T-helper 1 cell (primary cell): ENCODE measurements at places on chromosomes 1 and 21.

DNA sequence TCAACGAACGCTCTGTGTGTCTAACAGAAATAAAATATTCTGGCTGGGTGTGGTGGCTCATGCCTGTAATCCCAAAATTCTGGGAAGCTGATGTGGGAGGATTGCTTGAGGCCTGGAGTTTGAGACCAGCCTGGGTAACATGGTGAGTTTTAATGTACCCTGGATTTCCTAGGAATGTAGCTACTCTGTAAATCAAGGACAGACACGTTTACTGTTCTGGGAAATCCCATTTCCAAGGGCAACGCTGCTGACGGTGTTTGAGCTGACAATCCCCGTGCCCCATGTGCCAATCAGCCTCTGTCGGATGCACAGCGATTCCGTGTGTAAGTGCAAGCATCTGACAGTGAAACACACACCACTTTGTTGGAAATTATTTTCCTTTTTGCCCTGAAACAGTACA lies 8.0 kb downstream of the CORT start:
- DNase-seq = no peak

GRCh38 chr1:109208394-109208793 lies 5.3 kb upstream of the SARS1 start:
- DNase-seq = no peak

DNA sequence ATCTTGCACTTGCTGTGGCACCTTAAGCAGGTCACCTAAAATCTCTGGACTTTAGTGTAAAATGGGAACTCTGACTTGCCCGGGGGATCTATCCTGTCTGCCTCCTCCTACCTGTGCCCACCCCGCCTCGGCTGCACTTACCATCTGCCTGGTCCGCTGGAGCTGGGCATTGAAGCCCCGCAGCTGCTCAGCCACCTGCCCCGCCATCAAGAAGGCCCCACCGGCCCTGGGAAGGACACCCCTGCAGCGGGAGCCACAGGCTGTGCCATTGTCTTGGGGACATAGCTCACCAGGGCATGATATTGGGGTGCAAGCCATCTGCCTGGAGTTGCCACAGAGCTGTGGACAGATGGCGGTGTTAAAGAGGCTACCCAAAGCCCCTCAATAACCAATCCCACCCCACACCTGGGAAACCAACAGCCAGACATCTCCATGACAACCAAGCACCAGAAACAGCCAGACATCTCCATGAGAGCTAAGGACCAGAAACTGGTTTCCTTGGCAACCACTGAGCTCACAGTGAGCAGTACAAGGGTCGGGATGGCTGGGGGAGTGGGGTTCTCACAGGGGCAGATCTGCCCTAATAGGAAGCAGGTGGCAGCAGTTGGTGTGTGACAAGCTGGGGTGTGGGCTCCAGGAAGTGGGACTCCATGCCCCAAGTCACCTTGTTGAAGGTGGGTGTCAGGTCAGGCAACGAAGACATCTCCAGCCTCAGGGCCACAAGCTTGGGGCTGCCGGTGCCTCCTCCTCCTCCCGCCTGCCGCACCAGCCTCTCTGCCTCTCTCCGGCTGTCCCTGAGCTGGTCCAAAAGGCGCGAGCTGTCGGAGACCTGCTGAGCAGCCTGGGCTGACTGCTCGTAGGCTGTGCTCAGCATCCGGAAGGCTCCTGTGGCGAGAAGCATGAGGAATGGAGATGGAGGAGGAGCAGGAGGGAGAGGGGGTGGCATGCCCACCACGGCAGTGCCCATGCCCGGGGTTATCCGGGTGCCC lies 29.1 kb downstream of the LAMB3 start:
- DNase-seq = no peak

DNA sequence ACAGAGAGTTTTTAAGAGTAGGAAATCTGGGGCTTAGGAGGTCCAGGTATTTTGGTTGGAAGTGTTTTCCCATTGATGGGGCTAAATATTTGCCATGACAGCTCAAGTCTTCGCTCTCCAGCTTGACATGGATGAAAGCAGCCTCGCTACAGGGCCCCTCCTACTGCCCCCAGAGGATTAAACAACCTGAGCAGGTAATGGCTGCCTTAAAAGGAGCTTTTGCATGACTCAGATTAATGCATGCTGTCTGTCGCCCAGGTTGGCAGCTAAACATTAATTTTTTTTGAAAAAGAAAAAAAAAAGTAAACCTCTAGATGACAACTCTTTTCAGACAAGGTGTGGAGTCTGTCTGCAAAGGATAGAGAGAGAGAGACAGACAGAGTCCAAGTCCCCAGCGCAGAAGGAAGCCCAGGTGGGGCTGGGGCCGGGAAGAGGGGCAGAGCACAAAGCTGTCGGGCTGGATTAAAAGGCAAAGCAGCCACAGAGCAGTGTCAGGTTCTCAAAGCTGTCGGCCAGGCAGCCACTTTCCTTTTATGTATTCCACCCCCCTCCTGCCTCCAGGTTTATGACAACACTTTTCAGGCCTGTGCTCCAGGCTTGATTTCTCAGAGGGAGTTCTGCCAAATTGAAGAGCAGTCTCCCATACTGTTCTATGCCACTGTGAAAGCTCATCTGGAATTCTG lies 127.9 kb downstream of the CLIC6 start:
- DNase-seq = no peak

GRCh38 chr1:33996281-33996680 lies 132.4 kb downstream of the HMGB4 start:
- no peak for DNase-seq

DNA sequence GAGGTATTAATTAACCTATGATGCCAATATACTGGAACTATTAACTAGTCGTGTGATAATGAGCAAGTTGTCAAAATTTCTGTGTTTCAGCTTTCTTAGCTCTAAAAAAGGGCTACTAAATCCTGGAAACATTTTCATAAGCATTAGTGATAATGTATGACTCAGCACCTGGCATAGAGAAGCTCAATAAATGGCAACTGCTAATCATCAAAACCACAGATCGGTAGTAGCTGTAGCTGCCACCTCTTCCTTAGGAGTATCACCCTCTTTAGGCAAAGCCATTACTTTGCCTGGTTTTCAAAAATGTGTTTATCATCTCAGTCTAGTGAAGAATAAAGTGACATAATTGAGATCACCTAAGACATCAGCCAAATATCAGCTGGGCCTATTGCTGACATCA lies 75.5 kb downstream of the TPR start:
- no peak for DNase-seq

GRCh38 chr1:168146626-168147025 lies 9.9 kb upstream of the GPR161 start:
- DNase-seq = no peak

- DNase-seq = no peak
These were observed 199.5 kb downstream of the GPATCH2 start for GRCh38 chr1:217431395-217431794.

GRCh38 chr21:44418876-44419230 lies 36.5 kb upstream of the LRRC3 start:
- DNase-seq = no peak

DNA sequence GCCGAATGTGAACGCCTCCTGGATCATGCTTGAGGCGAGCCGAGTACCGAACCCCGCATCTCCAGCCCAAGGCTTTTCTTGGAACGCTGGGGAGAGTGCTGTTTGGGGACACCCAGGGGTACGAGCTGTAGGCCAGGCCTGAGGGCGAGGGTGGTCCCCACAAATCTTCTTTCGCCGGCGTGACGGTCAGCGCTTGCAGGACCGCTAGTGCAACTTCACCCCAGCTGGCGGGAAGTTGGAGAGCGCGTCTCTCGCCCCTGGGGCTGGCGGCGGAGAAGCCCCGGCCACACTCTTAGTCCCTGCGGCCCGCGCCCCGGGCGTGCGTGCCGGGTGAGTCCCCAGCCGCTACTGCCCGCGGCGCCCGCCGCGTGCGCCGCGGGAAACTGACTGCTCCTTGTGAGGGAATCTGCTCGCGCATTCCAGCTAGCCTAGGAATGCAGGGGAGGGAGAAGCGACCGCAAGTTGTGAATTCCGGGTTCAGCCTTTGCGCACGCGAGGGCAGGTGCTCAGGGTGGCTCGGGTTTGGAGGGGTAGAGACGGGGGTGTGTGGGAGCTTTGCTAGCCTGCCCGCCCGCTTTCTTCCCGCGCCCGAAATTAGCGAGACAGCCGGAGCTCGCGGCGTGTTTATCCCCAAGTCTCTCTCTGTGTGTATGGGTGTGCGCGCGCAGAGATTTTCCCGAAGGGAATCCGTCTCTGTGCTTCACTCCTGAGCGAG lies 884 bp downstream of the LHX4 start:
- no peak for DNase-seq

DNA sequence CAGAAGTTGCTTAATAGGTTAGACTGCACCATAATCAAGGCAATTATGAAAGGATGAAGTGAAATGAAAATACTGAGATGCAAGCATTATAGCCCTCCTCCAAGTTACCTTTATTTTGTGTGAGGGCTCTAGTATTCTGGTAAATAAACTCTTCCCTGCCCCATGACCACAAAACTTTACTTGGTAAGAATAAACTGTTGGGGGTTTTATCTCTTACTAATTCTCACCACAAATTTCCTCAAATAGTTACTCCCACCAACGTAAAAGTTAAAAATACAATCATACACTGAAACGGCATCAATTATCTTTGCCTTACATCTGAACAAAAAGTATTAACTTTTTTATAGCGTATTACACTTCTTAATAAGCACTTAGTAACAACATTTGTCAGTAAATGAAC lies 29.5 kb downstream of the C21orf91 start:
- no peak for DNase-seq

DNA sequence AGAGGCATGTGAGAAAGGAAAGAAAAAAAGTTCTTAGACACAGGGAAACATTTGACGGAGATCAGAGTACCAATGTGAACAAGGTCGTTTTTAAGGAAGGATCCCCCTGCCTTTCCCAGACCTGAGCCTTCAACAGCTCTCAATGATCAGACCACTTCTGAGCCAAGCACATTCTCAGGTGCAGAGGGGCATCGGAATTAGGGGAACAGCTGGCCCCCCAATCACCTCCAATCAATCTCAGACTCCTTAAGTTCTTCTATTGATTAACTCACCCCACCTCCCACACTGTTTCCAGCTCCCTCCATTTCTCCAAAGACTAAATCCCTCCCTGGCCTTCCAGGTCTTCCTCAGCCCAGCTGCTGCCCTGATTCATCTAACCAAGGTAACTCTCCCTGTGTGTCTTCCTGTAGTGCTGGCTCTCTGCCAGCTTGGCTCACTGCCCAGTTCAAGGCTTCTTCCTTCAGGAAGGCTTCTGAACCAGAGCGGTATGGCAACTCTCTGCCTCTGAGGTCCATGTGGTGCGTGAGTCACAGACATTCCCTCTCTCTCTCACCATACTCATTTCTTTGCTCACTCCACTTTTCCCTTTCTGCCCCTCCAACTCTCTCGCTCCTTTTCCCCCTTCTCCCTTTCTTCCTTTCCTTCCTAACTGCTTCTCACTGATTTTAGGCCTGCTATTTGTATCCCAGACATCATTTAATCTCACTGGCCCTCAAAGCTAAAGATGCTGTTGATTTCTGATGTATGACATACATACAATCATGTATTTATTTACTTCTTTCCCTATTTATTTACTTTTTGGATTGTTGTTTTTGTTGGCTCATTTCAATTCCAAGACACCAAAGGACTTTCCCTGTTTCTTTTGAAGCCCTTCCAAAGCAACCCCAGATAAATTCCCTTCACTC lies 18.1 kb downstream of the CFAP45 start:
- DNase-seq = no peak

- DNase-seq = no peak
These were observed 69.8 kb downstream of the ITGB3BP start for GRCh38 chr1:63453232-63453631.

- no peak for DNase-seq
These were observed 212.2 kb downstream of the LYPLAL1 start for GRCh38 chr1:219385787-219386427.

- no peak for DNase-seq
These were observed 752.3 kb upstream of the ADAMTS5 start for GRCh38 chr21:27719226-27719625.

- no peak for DNase-seq
These were observed 616.6 kb upstream of the USP24 start for GRCh38 chr1:55831759-55832158.

GRCh38 chr1:37073152-37073853 lies 39.0 kb upstream of the GRIK3 start:
- DNase-seq = no peak

DNA sequence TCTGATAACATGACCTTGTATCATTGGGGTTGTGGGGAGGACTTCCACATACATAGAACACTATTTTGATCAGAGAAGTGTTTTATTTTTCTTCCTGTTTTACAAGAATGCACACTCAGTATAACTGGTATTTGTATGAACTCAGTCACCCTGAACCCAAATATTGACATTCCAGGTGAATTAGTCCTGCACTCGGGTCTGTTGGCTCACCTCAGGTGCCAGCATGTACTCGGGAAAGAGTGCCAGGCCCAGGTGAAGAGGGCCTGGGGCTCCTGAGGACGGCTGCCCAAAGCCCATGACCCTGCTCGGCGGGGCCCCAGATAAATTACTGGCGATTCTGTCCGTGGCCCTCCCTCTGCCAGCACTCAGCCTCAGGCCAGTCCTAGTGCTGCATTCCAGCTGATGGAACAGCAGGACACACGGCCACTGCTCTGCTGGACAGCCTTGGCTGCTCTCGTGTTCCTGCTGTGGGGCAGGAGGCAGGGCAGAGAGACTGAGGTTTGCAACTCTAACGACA lies 75.4 kb upstream of the TMPRSS2 start:
- DNase-seq = no peak

GRCh38 chr1:40507973-40508372 lies 594 bp upstream of the EXO5 start:
- no peak for DNase-seq

GRCh38 chr1:27523337-27524020 lies 33.5 kb upstream of the WASF2 start:
- DNase-seq = no peak

DNA sequence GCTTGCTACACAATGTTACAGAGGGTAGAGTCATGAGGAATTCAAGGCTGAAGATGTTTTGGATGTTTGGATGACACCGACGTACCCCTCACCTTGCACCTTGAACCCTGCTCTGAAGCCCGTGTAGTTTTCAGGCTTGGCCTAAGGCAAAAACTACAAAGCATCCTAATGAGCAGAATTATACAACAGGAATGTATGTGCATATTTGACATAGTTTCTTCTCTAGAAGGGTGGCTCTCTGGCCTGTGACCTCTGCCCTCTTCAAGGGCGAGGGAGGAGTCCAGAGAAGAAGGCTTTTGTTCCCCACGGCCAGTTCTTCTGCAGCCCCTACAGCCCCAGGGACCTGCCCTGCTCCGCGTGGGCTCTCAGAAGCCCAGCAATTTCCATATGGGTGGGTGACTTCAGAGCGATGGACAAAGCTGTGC lies 43.3 kb downstream of the L1TD1 start:
- DNase-seq = no peak

DNA sequence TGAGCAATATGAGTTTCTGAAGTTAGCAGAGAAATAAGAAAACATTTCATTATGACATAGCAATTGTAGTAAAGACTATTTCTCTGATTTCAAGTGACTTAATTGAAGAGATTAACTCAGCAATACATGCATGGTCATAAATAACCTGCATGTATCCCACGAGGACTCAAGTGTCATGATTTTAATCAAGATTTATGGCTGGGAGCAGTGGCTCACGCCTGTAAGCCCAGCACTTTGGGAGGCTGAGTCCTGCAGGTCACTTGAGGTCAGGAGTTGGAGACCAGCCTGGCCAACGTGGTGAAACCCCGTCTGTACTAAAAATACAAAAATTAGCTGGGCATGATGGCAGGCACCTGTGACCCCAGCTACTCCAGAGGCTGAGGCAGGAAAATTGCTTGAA lies 311.9 kb upstream of the PLD5 start:
- no peak for DNase-seq
